ENCODE measurements at places on chromosomes 3 and 15.

DNA sequence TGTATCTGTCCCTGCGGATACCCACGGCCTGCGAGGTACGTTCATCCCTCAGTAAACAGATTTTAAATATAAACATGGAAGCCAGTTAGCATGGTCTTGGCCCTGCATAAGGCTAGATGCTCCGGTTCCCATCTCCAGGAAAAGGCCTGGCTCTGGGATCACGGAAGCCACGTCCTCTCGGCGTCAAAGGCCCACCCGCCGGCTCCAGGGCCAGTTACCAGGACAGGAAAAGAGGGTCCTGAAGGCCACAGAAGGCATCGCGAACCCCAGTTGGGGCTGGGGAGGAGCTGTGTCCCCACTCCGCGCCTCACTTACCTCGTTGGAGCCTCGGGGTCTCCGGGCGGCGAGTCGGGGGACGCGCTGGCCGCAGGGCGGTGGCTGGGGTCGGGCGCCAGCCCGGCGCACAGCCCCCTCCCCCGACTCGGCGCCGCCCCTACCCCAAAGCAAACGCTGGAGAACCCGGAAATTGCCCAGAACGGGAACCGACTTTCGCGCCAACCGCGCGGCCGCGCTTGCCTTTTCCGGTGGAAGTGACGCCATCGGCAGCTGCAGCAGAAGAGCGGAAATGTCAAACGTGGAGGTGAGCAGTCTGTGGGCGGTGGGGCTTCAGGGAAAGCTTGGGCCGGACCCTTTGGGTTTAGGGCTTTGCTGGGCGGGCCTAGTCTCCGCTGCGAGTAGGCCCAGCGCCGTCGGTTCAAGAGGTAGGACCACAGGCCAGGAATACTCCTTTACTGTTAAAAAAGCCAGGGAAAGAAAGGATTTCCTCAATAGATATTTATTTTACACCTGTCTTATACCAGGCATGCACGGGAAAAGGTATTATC, at the start of gene TOPBP1:
Gene TOPBP1 (minus strand): TSS at position 488 of the 824 bp plus-strand sequence. CDS start 814 bp downstream, outside the sequence.
- peak; percentile 71 for DNase-seq

- DNase-seq, result no peak
Observed at GRCh38 chr15:78092261-78093041, at the start of gene SH2D7. Gene SH2D7, plus strand, starts transcription at chr15:78092561. Its CDS starts 24 bp downstream, at chr15:78092585.

GRCh38 chr3:192494174-192494573, 233.2 kb downstream of the FGF12 start:
- DNase-seq, result no peak

DNA sequence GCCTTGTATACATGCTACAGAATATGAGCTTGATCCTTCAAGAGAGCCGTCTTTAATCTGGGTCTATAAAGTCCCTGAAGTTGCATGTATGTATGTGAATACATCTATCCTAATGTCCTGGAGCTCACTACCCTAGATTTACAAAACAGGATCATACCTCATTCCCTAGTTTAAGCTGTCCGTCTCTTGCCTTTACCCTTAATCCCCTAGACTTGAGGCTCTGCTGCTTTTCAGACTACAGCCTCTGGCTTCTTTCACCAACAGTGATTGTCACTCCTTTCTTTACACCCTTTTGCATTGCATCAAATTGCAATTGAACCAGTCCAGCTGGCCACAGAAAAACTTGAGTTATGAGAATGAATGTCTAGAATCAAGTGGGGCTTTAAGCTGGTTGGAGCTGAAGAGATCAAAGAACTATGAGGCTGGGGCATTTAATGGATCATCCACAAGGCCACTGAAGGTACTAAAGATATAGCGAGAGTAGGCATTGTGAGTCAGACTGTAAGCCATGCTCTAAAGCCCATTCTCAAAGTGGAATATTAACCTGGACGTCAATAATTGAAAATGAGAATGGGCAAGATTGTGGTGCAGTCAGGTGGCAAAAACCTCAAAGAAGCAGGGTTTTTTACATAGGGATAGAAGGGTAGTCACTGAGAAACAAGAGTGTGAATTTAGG, 12.3 kb upstream of the PLD1 start:
- DNase-seq, result no peak

- DNase-seq, result no peak
Observed at GRCh38 chr3:54188176-54188791, 65.9 kb downstream of the CACNA2D3 start.

- DNase-seq, result no peak
Observed at GRCh38 chr15:40310001-40310959, 2.5 kb upstream of the PLCB2 start.

- no peak for DNase-seq
Observed at GRCh38 chr3:38500688-38501417, 4.7 kb downstream of the EXOG start.

GRCh38 chr3:32733631-32734229, 48.7 kb downstream of the CNOT10 start:
- no peak for DNase-seq
